Activated T-helper 17 cell treated with anti-CD3 and anti-CD28 coated beads, Interleukin-2, amount 50 U/mL, for 72 hours (primary cell): ENCODE measurements at places on chromosomes 12 and 14.

- no peak for ATAC-seq
Measured at GRCh38 chr12:5498076-5498475, 66.2 kb downstream of the NTF3 start.

GRCh38 chr12:24557738-24558137, 391.2 kb downstream of the BCAT1 start:
- no peak for ATAC-seq

DNA sequence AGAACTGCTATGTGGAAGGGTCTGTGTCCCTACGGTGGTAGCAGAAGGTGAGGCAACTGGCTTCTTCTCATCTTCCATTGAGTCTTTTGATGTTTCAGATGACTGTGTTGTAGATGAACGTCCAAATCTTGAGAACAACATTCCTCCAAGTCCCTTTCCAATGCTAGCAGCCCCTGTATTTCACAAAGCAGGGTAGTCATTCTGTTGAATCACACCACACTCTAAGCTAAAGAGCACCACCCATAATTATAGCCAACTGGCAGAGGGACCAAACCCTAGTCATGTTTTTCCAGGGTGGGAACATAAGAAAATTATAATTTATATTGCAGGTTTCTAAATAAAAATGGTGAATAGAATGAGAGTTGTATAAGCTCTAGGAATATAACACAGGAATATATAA, 98.7 kb downstream of the DDHD1 start:
- no peak for ATAC-seq

GRCh38 chr12:122394626-122395194, 27.8 kb downstream of the CLIP1 start:
- no peak for ATAC-seq

DNA sequence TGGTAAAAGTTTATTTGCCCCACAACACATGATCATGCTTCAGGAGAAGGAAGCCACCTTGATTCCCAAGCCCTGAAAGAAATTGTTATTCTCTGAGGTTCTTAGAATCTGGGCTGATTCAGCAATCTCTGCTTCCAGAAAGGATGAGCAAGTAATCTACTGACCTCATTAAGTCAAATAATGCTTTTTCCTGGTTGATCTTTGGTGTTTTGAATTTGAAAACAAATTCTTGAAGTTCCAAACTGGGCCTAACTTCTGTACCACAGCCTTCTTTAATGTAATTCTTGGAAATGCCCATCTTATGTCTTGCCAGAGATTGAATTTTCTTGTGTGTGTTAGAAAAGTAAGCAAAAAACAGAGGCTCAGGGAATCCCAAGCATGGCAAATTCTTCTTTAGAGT, 319.2 kb upstream of the DDHD1 start:
- no peak for ATAC-seq

DNA sequence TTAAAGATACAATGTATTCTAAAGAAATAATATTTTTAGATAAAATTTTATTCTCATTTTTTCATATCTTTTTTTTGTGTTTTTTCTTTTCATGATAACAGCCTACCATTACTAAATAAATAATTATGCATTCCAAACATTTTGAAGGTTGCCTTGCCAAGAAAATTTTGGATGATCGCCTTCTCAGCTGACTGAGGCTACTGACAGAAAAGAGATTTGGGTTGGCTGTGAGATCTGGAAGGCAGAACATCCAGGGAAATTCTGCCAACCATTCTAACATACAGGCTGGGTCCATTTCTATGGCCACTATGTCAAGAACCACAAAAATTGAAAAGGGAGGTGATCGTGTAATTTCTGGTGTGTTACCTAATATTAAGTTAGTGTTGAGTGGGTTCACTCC, 48.1 kb downstream of the GALNT8 start:
- ATAC-seq = no peak

- ATAC-seq = no peak
Measured at GRCh38 chr12:65681226-65681625, 143.1 kb upstream of the HMGA2 start.

GRCh38 chr12:21925296-21925913, 15.8 kb downstream of the ABCC9 start:
- ATAC-seq = no peak

- ATAC-seq = no peak
Measured at GRCh38 chr14:74980731-74981461, 21.8 kb upstream of the EIF2B2 start.

- ATAC-seq = no peak
Measured at GRCh38 chr12:57101892-57102695, 9.1 kb downstream of the STAT6 start.

GRCh38 chr14:100350986-100351385, 27.8 kb downstream of the SLC25A47 start:
- ATAC-seq = no peak

GRCh38 chr12:124910561-124911478, 3.6 kb downstream of the UBC start:
- no peak for ATAC-seq

GRCh38 chr12:99521664-99522063, 125.9 kb upstream of the GARIN6 start:
- no peak for ATAC-seq

- no peak for ATAC-seq
Measured at GRCh38 chr12:1622406-1622805, 6.6 kb upstream of the WNT5B start.

- peak; percentile 29 for ATAC-seq
Measured at GRCh38 chr12:57803319-57803893, 15.1 kb downstream of the AVIL start.
